Posterior cingulate gyrus (tissue), 11 donors: ENCODE measurements at places on chromosomes 7 and 10.

DNA sequence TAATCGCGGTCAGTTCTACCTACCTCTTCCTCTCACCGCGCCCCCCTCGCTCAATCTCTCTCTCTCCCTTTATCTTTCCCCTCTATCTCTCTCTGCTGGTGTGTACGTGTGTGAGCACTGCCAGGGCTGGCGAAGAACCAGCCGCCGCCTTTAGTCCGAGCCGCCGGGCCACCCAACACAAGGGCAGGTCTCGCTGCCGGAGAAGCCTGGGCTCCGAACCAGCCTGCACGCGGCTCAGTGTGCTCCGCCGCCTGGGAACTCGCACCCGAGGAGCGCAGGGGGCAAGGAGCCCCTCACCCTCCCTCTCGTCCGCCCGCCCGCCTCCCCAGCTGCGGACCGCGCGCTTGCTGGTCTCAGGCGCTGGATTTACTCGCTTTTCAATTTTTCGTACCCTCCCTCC lies 1.7 kb downstream of the NXPH1 start:
- DNase-seq, result no peak

DNA sequence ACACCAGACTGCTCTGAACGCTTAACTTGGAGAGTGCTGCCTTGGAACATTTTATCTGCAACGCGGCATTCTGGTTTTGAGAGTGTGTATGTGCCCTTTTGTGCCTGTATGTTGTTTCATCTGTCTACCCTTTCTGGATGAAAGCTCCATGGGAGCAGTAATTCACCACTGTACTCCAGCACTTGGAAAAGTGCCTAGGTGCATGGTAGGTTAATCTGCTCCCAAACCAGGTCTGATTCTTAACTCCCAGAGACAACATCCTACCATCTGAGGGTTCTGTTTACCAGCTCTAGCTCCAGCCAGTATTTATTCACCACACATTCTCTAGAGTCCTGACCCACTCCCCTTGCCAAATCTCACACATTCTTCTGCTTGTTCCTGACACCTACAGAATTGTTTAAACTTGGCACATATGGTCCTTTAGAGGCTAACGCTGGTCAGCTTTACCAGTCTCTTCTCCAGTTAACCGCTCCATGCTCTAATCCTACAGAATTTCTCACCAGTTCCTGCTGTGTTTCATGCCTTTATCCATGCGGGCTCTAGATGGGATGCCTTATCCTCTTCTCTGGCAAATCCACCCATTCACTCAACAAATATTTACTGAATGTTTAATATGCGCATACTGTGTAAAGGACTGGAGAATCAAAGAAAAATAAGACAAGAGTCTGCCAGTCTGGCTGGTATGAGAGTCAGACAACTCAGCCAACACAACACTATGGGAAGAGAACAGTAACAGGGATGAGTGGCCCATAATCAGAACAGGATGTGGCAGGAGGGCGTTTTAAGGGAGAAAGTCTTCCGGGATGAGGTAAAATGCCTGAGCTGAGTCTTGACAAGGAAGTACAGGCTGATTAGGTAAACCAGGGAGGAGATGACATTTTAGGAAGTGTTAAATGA lies 46.3 kb downstream of the MTPN start:
- no peak for DNase-seq

DNA sequence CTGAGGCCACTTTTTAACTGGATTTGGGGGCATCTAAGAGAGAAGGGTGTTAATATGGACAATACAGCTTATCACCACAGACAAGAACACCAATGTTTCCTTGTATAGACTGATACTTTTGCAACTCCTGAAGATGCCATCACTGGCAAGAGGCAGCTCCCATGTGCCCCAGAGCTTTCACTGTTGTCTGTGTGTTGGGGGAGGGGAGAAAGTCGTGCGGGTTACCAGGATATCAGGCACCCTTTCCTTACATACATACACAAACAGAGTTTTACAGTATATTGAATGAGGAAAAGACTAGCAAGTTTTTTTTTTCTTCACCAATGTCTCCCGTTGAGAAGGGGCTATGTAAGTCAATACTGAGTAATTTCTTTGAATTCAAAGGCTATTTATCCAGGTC lies 4.1 kb upstream of the DLX6 start:
- no peak for DNase-seq

- no peak for DNase-seq
Measured at GRCh38 chr10:50625649-50626132, 1.9 kb upstream of the SGMS1 start.

GRCh38 chr7:134894928-134895327 lies 91.4 kb upstream of the AGBL3 start:
- no peak for DNase-seq

DNA sequence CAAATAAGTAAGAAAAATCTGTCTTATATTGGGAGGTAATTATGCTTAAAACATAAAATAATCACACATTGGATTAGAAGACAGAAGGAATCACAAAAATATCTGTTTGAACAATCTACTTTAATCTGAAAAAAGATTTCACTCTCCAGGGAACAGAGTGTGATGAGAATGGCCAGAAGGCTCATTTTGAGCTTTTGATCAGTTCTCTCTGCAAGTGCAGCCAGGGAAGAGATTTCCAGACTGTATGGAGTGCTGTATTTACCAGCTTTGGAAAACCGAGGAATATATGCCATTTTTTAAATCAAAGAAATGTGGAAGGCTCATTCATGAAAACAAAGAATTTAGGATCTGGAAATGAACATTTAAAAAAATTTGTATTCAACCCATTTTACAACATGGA lies 83.0 kb upstream of the WAC start:
- DNase-seq, result no peak

DNA sequence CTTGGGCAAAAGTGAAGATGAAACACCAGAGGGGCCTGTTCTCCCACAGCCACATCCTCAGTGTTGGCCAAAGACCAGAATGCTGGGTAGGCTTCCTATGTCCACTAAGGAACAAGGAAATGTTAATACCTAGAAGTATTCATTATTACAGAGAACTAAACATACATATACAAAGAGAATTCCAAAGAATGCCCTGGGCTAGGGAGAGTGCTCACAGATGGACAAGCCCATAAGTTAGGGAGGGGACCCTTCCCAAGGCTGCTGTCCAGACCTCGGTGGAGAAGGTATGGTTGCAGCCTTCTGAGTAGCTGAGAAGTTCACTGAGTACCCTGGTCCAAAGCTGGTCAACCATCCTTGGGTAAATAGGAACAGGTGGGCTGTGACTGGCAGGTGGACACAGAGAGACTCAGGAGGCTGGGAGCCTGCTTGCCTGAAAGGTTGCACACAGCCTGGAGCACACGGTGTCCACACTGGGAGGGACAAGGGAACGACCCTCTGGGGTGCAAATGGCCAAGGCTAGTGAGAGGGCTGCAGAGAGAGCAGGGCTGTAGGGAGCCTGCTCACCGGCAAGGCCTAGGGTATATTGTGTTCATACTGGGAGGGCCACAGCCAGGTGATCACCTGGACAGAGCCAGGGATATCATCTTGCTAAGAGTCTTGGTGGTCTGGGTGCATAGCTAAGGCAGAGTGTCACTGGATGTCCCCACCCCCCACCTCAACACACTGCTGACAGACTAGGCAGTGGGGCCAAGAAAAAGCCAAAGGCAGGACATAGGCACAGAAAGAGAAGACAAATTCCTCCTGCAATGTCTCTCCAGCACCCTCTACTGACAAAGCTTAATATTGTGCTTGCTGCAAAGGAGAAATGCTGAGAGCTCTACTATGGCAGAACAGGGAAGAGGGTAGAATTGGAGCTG lies 40.3 kb downstream of the CPVL start:
- no peak for DNase-seq

GRCh38 chr10:76086761-76087639 lies 655.6 kb downstream of the LRMDA start:
- DNase-seq, result no peak
